ENCODE measurements at places on chromosomes 1 and 21.

DNA sequence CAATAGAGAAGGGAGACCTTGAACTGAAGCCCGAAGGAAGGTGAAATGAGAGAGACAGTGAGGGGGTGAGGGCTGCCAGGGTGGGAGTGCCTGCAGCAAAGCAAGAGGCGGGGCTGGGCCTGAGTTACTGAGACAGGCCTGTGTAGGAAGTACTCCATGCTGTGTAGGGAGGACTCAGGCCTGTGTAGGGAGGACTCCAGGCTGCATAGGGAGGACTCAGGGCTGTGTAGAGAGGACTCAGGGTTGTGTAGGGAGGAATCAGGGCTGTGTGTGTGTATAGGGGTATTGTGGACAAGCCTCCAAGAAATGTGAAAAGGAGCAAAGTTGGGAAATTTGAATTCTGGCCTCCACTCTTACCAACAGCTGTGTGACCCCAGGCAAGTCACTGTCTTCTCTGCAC, 133.8 kb upstream of the CACNA1E start:
- no peak overlapping the region for H3K27ac ChIP-seq
- no peak overlapping the region for H3K4me3 ChIP-seq
- peaks cover 2% of the 10 kb centered on the region for H3K36me3 ChIP-seq
- no peaks in the 10 kb centered on the region for H3K27me3 ChIP-seq
- no peak for DNase-seq

- no peaks in the 10 kb centered on the region for H3K36me3 ChIP-seq
- H3K27ac ChIP-seq = no peak overlapping the region
- no peak overlapping the region for H3K4me3 ChIP-seq
- DNase-seq = no peak
- H3K27me3 ChIP-seq = no peaks in the 10 kb centered on the region
Measured at GRCh38 chr21:31397030-31397429, 53.0 kb upstream of the TIAM1 start.

- no peaks in the 10 kb centered on the region for H3K27me3 ChIP-seq
- DNase-seq = peak; percentile 14
- peaks cover 82% of the 10 kb centered on the region for H3K36me3 ChIP-seq
- H3K4me1 ChIP-seq = peaks cover 61% of the 10 kb centered on the region
- H3K4me3 ChIP-seq = peak overlapping the region; percentile 23
Measured at GRCh38 chr1:24902471-24902891, 27.6 kb downstream of the RUNX3 start.

- no peaks in the 10 kb centered on the region for H3K27me3 ChIP-seq
- peak overlapping the region; percentile 97 for H3K27ac ChIP-seq
- H3K4me3 ChIP-seq = peak overlapping the region; percentile 97
- H3K36me3 ChIP-seq = peaks cover 46% of the 10 kb centered on the region
- no peak for DNase-seq
- H3K4me1 ChIP-seq = peaks cover 77% of the 10 kb centered on the region
Measured at GRCh38 chr1:161176468-161177111, 717 bp downstream of the B4GALT3 start.

- no peak overlapping the region for H3K27ac ChIP-seq
- no peaks in the 10 kb centered on the region for H3K4me1 ChIP-seq
- H3K36me3 ChIP-seq = peaks cover 3% of the 10 kb centered on the region
Measured at GRCh38 chr1:182601416-182601786, 2.8 kb downstream of the RGS16 start.

- H3K27me3 ChIP-seq = no peaks in the 10 kb centered on the region
- H3K27ac ChIP-seq = no peak overlapping the region
- no peak for DNase-seq
- no peaks in the 10 kb centered on the region for H3K4me1 ChIP-seq
- H3K4me3 ChIP-seq = no peak overlapping the region
- no peaks in the 10 kb centered on the region for H3K36me3 ChIP-seq
Measured at GRCh38 chr1:178037510-178038253, 56.2 kb upstream of the RASAL2 start.

GRCh38 chr1:196136396-196136795, 471.8 kb downstream of the KCNT2 start:
- H3K4me1 ChIP-seq = no peaks in the 10 kb centered on the region
- no peaks in the 10 kb centered on the region for H3K36me3 ChIP-seq
- no peak overlapping the region for H3K27ac ChIP-seq
- H3K4me3 ChIP-seq = no peak overlapping the region
- no peak for DNase-seq
- no peaks in the 10 kb centered on the region for H3K27me3 ChIP-seq

- no peak for DNase-seq
- peaks cover 3% of the 10 kb centered on the region for H3K36me3 ChIP-seq
- no peaks in the 10 kb centered on the region for H3K4me1 ChIP-seq
- H3K27me3 ChIP-seq = peaks cover 10% of the 10 kb centered on the region
- H3K4me3 ChIP-seq = no peak overlapping the region
Measured at GRCh38 chr1:223062177-223062576, 80.9 kb downstream of the TLR5 start.

DNA sequence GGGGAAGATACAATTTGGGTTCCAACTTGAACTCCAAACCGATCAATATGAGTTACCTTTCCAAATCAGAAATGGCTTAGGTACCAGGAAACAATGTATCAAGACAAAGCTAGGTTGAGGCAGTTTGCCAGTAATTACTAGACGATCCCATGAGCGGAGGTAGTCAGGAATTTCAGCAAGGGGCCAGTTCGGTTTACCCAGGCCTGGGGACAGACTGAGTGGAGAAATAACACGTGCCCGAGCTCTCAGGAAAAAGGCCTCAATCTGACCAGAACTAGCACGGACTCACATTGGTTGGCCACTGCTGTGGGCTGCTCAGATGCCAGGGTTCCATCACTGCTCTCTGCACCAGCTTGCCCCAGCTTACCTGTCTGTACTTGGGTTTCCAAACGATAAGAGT, 15.3 kb downstream of the CLSTN1 start:
- no peak overlapping the region for H3K27ac ChIP-seq
- DNase-seq = no peak
- H3K36me3 ChIP-seq = no peaks in the 10 kb centered on the region
- no peak overlapping the region for H3K4me3 ChIP-seq
- H3K27me3 ChIP-seq = no peaks in the 10 kb centered on the region
- H3K4me1 ChIP-seq = peaks cover 41% of the 10 kb centered on the region

- H3K4me1 ChIP-seq = no peaks in the 10 kb centered on the region
- H3K27ac ChIP-seq = no peak overlapping the region
- no peaks in the 10 kb centered on the region for H3K36me3 ChIP-seq
- no peak for DNase-seq
- no peak overlapping the region for H3K4me3 ChIP-seq
Measured at GRCh38 chr1:204296431-204296988, 63.2 kb downstream of the PLEKHA6 start.
